ENCODE measurements at places on chromosomes 7 and 10.

- no peak for DNase-seq
Observed at GRCh38 chr10:60669501-60669900, 108.8 kb upstream of the CDK1 start.

DNA sequence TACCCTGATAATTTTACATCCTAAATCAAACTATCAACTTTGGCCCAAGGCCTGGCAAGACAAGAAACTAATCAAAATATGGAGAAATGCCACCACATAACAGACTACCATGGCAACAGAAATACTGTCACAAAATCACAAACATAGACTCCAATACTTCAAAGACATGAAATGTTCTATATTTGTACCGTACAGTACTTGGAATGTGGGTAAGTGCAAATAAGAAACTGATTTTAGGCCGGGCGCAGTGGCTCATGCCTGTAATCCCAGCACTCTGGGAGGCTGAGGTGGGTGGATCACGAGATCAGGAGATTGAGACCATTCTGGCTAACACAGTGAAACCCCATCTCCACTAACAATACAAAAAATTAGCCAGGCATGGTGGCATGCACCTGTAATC lies 9.2 kb downstream of the TNPO3 start:
- DNase-seq, result no peak

DNA sequence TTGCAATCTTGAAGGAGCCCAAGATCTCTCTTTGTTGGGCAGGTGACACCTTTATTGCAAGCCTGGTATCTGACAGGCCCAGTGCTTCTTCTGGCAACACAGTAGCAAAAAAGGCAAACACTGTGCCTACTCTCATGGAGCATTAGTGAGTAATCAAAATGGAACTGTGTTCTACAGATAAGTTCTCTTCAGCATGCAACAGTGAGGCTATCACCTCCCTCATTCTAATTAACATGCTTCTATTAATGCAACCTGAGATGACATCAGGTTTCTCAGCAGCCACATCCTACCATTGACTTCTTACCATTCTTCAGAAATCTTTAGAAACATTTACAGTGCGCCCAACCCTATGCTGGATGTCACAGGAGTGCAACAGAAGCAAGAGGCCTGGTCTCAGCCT lies 77.9 kb upstream of the KCNMA1 start:
- DNase-seq, result no peak

- DNase-seq, result peak; percentile 57
Observed at GRCh38 chr10:35563261-35563891, 41.8 kb upstream of the GJD4 start.

DNA sequence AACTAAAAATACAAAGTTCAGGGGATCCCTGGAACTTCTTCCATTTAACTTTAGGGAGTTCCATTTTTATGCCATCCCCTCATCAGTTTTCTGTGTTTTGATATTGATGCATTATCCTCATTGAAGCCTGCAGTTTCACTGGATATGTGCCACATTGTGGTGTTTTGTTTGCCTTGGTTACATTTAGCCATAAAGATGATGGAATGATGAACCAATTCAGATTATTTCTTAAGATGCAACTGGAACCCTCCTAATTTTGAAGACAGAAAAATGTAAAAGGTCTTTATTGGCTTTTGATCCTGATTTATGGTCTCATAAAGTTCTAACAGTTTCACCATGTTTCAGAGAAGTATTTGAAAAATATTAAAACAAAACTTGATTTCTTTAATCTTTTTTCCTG lies 314.2 kb upstream of the KLF6 start:
- no peak for DNase-seq

GRCh38 chr7:155192961-155193640 lies 104.6 kb upstream of the INSIG1 start:
- peak; percentile 64 for DNase-seq

GRCh38 chr7:107728276-107728675 lies 15.7 kb upstream of the CBLL1 start:
- no peak for DNase-seq

DNA sequence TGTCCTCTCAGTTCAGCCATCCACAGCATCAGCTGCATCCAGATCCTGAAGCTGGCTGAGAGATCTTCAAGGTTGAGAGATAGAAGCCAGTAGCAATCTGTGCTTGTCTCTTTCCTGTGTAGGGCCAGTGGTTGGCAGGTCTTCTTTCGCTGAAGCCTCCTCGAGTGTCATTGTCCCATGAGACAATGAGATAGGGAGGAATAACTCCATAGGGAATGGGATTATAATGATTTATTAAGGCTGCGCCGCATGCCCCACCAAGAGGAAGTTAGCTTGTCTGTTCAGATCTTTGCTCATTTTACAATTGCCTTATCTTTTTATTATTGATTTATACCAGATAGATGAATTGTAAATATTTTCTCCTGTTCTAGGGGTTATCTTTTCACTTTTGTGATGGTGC lies 61.5 kb downstream of the MCMBP start:
- no peak for DNase-seq

DNA sequence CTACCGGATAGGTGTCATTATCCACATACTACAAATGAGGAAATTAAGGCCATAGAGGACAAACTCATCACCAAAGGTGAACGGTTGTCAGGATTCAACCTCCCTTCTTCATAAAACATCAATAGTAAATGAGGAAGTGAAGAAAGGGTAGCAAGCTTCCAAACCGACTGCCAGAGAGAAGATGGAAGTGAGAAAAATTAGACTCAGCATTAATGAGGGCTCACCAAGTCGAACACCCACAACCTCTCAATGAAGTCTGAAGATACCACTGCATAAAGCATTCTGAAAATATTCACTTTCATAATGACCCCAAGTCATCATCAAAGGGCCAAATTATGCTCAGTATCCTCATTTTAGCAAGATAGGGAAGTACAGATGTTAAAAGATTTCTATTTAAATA lies 29.6 kb downstream of the ABCB4 start:
- DNase-seq, result peak; percentile 25

DNA sequence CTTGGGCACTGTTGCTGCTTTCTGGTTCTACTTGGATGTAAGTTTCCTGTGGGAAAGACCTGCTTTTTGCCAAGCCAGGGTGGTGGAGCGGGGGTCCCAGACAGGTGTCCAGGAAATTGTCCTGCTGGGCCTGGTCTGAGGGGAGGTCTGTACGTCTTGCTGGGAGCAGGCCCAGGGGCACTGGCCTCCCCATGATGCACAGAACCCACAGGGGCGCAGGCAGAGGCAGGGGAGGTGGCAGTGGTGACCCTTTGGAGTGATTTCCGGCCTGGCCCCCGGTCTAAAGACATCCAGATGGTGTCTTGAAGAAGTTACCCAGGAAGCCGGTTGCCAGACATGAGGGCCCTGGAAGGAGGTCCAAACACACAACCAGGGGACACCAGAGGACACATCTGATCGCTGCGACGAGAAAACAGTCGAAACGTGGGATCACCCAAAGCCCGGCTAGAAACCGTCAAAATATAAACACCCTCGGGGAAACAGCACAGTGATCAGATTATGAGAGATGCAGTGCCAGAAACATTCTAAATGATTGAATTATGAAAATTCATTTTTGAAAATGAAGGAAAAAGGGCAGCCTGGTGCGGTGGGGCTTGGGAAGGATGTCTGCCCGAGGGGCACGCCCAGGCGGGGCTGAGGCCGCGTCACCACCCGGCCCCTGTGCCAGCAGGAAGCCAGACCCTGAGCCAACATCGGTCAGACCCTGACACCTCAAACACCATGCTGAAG lies 59.6 kb downstream of the TMEM270 start:
- DNase-seq, result no peak

DNA sequence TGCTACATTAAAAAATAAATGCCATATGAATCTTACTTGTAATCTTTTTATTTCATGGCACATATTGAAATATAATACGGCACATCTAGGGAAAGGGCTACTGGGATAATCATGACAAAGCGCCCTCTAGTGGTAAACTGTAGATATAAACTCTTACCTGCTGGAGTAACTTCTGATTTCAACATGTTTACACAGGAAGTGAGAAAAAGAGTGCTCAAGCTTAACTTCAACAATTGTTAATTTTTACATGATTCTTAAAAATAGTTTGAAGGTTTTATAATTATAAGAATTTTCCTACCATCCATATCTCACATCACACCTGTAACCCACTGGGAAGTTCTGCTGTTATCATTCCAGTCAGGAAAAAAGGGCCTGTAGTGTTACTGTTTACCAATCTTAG lies 2.0 kb upstream of the HEPACAM2 start:
- DNase-seq, result peak; percentile 65

GRCh38 chr10:22369434-22370072 lies 24.3 kb downstream of the SPAG6 start:
- DNase-seq, result peak; percentile 71

- no peak for DNase-seq
Observed at GRCh38 chr10:98019784-98020183, 10.6 kb downstream of the CRTAC1 start.

- DNase-seq, result no peak
Observed at GRCh38 chr7:15370441-15370840, 191.4 kb downstream of the AGMO start.

DNA sequence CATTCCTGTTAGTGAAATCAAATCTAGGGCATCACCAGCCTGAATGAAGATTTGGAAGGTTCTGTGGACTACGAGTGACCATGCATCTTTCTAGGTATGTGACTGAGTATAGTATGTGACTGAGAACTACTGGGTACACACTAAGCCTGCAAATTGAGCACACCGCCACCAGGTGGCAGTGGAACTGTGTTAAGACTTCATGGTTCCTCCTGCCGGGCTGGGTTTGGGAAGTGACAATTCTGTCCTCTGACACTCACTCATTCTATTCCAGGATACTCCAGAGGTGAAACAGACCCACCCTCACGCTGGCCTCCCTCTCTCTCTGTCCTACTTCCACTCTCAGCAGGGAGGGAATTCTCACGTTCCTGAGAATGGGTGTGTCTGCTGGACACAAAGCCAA lies 84.0 kb upstream of the TMEM248 start:
- peak; percentile 85 for DNase-seq

GRCh38 chr7:7653593-7654187 lies 13.1 kb downstream of the UMAD1 start:
- DNase-seq, result no peak

GRCh38 chr10:34010891-34011290 lies 676.4 kb upstream of the NRP1 start:
- DNase-seq, result peak; percentile 12

DNA sequence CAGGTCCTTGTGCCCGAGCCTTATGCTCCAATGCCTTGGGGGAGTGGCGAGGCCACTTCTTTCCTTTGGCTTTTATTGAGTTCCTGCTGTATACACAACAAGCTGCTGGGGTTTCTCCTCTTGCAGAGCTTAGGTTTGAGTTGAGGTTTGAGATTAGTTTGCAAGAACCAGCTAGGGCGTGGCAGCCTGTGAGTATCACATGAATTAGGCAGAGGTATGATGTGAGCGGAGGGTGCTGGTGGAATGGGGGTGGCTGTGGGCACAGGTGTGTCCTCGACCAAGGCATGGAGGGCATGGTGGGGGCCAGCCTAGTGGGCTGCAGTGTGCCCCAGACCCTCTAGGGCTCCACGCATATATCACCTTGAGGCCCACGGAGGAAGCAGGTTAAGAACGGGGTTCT lies 123.3 kb downstream of the DOCK1 start:
- DNase-seq, result no peak

GRCh38 chr7:1431226-1431625 lies 28.0 kb downstream of the MICALL2 start:
- no peak for DNase-seq

DNA sequence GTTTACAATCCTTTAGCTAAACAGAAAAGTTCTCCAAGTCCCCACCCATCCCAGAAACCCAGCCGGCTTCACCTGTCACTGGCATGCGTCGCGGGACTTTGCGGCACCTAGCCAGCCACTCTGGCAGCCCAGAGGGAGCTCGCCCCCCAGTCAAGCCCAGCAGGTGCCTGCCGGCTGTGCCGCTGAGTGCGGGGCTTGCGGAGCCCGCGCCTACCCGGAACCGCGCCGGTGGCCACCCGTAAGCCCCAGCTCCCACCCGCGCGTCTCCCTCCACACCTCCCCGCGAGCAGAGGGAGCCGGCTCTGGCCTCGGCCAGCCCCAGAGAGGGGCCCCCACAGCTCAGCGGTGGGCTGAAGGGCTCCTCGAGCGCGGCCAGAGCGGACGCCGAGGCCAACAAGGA lies 446.1 kb downstream of the GRM8 start:
- DNase-seq, result no peak

DNA sequence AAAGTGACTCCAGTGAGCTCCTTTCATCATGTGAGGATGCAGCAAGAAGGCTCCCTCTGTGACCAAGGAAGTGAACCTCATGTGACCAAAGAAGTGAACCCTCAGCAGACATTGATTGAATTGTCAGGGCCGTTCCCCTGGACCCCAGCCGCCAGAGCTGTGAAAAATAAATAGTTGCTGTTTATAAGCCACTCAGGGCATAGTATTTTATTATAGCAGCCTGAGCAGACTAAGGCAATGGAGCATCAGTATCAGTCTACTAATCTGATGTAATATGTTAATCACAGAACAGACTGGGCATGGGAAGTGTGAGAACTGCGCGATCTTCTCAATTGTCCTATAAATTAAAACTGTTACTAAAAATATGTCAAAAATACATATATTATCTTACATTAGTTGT lies 384.5 kb upstream of the PRKCQ start:
- no peak for DNase-seq

DNA sequence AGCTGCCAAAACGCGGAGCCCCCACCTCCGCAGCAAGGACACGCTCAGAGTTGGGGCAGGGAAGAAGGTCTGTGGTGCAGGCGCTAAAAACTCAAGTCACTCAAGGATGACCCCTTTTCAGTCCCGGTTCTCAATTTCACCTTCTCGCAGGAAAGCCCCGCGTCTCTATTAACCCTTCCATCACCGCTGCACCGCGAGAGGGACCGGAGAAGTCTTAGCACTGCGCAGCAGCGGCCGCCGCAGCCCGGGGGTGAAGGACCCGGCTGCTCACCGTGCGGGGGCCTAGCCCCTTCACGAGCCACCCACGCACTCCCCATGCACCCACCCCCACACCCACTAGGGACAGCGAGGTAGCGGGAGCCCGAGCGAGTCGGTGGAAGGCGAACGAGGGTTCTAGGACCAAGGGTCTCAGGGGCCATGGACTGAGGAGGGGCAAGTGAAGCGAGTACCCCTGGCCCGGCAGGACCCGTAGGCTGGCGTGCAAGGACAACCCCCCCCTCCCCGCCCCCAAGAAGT lies 162.9 kb downstream of the SH3PXD2A start:
- DNase-seq, result no peak

GRCh38 chr7:44240983-44241510 lies 40.3 kb downstream of the YKT6 start:
- peak; percentile 85 for DNase-seq

DNA sequence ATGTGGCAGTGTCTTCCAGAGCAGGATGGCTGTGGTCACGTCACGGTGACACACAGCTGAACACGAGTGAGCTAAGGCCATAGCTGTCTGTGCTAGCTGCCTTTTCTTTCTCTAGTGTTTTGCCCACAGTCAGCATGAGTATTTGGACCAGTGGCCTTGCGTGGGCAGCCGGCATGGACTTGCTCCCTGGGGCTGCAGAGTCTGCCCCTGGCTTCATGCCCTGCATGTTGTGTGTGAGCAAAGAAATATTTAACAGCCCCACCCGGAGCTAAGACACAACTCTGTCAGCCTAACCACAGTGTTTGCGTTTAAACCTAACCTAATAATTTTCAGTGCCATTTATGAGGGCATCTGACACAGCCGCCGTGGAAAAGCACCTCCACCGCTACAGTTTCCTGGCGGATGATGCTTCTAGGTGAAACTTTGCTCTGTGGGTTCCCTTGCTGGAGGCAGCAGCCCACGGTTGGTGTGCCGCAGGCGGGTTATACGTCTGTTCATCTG lies 14.6 kb downstream of the CHST12 start:
- DNase-seq, result no peak

Data from suppressor macrophage treated with lipopolysaccharide for 1 hour (primary cell).